ENCODE measurements at places on chromosomes 1 and 21.
A peak's percentile ranks its signal among the peaks of the same experiment; 100 is the strongest.

DNA sequence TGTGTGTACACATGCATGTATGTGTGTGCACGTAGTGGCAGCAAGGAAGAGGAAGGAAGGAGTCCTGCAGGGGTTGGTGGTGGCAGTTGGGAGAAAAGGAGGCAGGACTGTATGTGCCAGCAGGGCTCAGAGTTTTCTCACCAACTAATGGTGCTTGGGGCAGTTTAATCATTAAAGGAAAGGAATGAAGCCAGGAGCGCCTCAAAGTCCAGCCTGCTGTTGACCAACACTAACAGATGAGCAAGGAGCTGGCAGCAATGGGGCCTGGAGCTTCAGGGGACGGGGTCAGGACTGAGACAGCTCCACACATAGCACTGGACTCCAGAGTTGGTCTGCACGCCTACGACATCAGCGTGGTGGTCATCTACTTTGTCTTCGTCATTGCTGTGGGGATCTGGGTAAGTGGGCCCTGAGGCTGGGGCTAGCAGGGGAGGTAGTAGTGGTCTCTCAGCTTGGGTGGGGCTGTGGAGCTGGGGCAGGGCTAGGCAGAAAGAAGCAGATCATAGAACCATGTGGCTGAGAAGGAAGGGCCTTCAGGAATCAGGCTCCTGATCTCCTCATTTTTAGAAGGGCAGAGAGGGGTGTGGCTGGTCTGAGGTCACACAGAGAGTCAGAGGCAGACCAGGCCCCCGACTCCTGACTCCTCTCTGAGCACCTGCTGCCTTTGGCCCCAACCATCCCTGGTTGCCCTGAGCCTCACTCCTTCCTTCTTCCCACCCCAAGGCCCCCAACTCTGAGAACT lies at the start of gene SLC5A9:
SLC5A9 (plus strand) TSS at position 216 of the 742 bp plus-strand sequence; CDS start at position 237, 21 bp downstream.
- DNase-seq = no peak

DNA sequence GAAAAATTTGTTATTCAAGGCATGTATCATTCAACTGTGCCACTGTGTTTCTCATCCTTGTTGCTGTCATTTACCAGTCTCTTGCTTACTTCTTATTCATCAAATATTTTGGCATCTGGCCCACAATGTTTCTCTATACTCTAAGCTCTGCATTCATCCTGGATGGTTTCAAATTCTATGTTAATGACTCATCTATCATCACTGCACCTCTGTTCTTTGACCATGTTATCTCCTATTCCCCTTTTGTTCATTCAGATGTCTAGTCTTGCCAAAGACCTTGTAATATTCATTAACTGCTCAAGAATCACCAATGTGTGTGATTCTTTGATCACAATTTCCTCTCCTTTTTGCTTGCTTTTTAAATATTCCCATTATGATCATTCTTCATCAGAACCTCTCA lies 54.6 kb upstream of the PRKACB start:
- DNase-seq = no peak

DNA sequence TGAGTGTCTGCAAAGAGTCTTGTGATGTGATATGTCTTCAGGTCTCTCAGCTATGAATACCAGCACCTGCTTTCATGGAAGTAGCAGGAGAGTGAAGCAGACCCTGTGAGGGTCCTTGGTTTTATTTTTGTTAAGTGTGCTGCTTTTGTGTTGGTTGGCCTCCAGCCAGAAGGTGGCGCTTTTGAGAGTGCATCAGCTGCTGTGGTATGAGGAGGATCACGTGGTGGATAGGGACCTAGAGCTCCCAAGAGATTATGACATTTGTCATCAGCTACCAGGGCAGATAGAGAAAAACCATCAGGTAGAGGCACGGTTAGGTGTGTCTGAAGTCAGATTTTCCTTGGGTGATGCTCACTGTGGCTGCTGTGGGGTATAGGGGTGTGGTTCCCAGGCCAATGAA lies 1232.1 kb downstream of the MRPL39 start:
- peak; percentile 69 for DNase-seq

DNA sequence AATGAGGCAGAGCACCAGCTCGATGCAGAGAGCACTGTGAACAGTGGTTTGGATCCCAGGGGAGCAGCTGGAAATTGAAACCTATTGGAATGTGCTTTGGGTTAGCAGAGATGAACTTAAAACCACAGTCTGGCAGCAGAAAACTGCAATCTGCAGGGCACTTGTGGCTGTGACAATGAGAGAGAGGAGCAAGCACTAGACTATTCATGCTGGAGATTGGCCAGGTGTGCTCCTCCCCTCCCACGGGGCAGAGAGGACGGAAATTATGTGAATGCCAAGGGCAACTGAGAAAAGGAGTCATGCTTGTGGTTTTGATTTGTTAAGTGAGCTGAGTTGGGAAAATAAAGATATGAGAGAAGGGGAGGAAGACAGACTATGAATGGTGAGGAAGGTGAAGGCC lies 38.1 kb downstream of the HSD3B2 start:
- no peak for DNase-seq

DNA sequence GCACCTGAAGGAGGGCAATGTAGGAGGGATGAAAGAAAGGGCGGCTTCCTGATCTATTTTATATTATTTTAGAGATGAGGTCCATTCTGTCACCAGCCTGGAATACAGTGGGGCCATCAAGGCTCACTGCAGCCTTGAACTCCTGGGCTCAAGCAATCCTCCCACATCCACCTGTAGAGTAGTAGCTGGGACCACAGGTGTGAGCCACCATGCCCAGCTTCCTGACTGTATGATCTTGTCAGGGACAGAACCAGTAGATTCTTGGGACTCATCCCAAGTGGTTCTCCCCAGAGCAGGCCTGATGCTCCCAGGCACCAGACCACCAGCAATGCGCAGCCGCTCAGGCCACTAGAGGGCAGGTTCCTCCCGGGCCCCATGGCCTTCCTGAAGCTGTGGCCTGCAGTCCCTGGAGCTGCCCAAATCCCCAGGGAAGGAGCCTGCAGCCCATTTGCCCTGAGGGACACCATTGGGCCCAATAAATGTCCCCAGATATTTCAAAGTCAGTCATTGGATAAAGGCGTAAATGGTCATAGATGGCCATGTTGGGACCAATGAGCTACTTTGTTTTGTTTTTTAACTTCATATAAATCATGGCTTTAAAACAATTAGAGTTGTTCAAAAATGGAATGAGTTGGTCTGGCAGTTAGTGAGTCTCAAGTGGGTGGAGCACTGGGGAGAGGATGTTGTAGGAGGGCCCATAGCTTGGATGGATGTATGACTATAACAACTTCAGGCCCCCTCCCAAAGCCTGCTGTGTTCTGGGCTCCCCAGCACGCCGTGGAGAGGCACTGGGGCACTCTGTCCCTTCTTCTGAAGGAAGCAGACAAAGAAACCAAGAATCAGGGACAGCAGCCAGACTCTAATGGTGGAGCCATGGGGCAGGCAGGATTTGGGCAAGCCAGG lies 44.7 kb upstream of the GOLT1A start:
- peak; percentile 36 for DNase-seq

DNA sequence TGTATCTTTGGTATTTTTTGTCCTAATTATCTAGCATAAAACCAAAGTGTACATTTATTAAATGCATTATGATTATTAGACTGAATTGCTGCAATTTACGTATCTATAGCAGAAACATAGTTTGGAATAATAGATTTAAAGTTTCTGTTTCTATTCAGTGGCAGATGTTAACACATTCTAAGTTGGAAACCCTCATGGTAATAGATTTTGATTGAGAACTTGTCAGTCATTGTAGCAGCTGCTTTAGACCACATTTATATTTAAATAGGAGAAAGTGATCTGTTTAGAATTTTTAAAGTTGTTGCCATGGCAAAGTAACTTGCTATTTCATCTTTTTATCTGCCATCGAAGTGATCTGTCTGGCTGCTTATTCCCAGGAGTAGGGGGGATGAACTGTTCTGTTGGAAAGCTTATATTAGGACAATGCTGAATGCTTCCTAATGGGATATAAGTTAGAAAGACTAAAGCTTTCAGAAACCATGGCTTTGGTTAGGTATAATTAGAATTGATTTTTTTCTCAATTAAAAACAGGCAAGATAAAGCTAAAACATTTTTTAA lies 61.6 kb downstream of the HS2ST1 start:
- DNase-seq = no peak

- DNase-seq = no peak
Measured at GRCh38 chr1:193342811-193343210, 156.4 kb upstream of the B3GALT2 start.

- DNase-seq = no peak
Measured at GRCh38 chr1:199698222-199698621, 329.3 kb upstream of the NR5A2 start.

GRCh38 chr1:186985889-186986491 lies 157.2 kb downstream of the PLA2G4A start:
- peak; percentile 68 for DNase-seq

DNA sequence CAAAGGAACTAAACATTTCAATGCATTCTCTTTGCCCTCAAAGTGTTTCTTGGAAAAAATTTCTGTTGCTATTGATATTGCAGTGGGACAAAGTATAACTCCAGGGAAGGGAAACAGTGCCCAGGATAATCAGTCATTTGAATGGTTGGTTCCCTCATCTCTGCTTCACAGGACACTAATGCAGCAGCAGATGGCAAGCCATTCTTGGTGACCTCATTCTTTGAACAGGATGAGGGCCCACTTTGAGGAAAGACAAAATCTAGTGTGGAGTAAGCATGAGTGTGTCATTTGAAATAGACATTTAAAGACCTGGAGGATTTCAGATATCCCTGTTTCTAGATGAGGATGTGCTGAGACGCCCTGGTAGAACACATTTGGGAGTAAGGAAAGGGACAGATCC lies 32.3 kb downstream of the CHRM3 start:
- no peak for DNase-seq

Data from NAMALWA (cell line).